ENCODE measurements at places on chromosomes 16 and 17. TPM values are rescaled to one million over a fixed set of nuclear protein-coding genes. Genes with fewer than 3 reads are reported as not detected.

Gene CEMP1
- total RNA-seq, result not detected

Gene CCDC92B
- not detected for total RNA-seq

Gene CA10
- total RNA-seq, result not detected

Gene RGS11
- not detected for total RNA-seq

Gene TMEM219
- total RNA-seq, result 84.8 TPM

Gene MYO15A
- 0.24 TPM for total RNA-seq

Gene HSD3B7
- total RNA-seq, result 16.3 TPM

Gene DNAI2
- not detected for total RNA-seq

Gene RHBDF1
- total RNA-seq, result 19.9 TPM

Data from RPMI7951 (cell line).